GM12878 (cell line): ENCODE measurements at places on chromosomes 3 and 15.
A peak's percentile ranks its signal among the peaks of the same experiment; 100 is the strongest.

- H3K36me3 ChIP-seq = no peaks in the 10 kb centered on the region
- H3K4me3 ChIP-seq = no peak overlapping the region
- H3K4me1 ChIP-seq = no peaks in the 10 kb centered on the region
- DNase-seq = no peak
- no peaks in the 10 kb centered on the region for H3K27me3 ChIP-seq
Observed at GRCh38 chr3:107382631-107383030, 5.4 kb downstream of the CCDC54 start.

GRCh38 chr3:172415323-172415722 is 32.9 kb downstream of the GHSR start:
- H3K27me3 ChIP-seq = no peaks in the 10 kb centered on the region
- no peak overlapping the region for H3K27ac ChIP-seq
- H3K4me1 ChIP-seq = no peaks in the 10 kb centered on the region
- no peak for DNase-seq
- no peaks in the 10 kb centered on the region for H3K36me3 ChIP-seq

DNA sequence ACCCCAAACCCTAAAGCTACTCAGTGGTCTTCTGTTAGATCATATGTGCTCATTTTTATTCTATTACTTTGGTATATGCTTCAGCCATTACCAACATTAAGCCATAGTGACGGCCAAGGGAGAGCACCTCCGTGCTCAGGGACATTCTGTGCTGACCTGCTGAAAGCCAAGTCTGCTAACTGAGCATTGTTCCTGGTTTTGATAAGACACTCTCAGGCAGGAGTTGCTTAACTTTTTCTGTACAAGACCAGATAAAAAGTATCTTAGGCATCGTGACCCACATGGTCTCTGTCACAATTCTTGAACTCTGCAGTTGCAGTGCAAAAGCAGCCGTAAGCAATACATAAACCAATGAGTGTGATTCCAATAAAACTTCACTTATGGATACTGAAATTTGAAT is 100.6 kb downstream of the KLHL25 start:
- no peak for DNase-seq
- peaks cover 42% of the 10 kb centered on the region for H3K4me1 ChIP-seq
- H3K4me3 ChIP-seq = no peak overlapping the region
- peak overlapping the region; percentile 97 for H3K27ac ChIP-seq

DNA sequence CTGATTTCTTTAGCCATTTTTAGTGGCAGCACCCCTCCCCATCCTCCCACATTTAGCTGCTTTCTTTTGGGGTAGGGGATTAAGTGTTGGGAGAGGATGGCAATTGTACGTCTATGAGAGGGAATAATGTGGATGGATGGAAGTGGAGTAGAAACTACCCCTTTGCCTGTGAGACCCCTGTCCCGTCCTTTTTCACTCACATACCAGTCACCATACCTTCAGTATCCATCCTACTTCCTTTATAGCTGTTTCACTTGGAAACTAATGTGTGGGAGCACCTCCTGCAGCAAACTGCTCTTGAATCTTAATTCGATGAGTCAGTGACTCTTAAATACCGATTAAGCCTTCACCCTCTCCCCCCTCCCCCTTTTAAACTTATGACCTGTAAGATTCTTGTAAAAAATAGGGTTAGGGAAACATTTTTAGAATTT is 730 bp downstream of the SPRED1 start:
- peaks cover 3% of the 10 kb centered on the region; the same call in 1 of the 2 replicates for H3K4me1 ChIP-seq
- peak overlapping the region; percentile 94 for H3K4me3 ChIP-seq
- DNase-seq = no peak

- no peak overlapping the region for H3K4me3 ChIP-seq
- no peak for DNase-seq
Observed at GRCh38 chr3:173249457-173249856, 108.4 kb upstream of the SPATA16 start.

DNA sequence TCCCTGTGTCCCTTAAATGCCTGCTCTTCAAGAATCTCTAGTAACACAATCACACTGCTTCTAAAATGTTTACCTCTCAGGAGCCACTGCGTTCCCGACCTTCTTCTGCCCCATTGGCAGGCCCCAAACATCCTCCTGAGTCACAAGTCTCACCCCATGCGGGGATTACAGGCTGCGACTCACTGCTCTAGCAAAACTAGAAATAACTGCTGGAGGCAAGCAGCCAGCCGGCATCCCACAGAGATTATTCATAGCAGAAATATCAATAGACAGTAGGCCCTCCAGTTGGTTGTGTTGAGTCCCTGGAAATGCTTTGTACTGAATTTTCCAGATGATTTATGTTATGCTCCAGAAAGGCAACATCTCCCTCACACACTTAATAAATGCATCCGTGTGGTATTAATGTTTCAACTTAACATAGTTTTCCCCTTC is 64.8 kb downstream of the RFTN1 start:
- no peak overlapping the region for H3K4me3 ChIP-seq
- peaks cover 16% of the 10 kb centered on the region for H3K36me3 ChIP-seq
- H3K4me1 ChIP-seq = 0 out of 2 replicates have a peak, but pooled peaks cover 3% of the 10 kb centered on the region
- H3K27ac ChIP-seq = no peak overlapping the region

DNA sequence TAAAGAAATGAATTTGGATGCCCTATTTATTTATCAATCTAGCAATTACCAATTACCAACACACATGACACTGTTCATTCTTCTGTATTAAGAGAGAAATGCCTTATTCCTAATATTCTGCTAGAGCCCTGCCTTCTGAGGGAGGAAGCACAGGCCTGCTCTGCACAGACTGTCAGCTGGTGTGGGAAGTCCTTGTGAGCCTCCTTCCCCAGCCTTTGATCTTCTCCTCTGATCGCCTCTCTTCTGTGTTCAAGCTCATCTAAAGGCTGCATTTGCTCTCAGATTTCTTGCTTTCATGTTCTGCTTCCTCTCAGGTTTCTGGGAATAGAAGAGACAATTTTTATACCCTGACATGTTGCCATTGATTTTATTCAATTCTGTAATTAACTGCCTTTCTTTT is 290.6 kb upstream of the UMPS start:
- H3K27ac ChIP-seq = no peak overlapping the region
- H3K36me3 ChIP-seq = no peaks in the 10 kb centered on the region
- DNase-seq = no peak
- H3K27me3 ChIP-seq = no peaks in the 10 kb centered on the region; the same call in 1 of the 2 replicates
